ENCODE measurements at places on chromosomes 3 and 15. TPM values are rescaled to one million over a fixed set of nuclear protein-coding genes. Genes with fewer than 3 reads are reported as not detected.

DNA sequence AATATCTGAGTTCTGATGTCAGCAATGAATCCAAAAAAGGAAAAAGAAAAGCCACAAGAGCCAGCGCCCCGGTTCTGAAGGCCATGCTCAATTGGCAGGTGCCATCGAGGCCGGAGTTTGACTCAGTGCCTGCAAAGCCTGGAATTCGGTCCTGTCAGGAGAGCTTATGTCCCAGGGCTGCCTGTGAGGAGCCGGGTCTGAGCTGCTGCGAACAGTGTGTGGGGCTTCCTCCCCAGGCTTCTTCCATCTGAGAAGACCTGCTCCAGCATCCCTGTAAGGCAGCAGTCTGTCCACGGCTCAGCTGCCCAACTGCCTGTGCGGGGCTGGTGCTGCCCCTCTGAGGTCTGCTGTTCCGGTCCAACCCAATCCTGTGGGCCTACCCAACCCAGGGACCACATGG lies 46.1 kb downstream of the ROPN1B start:
- peaks cover 33% of the 10 kb centered on the region for H3K36me3 ChIP-seq
- no peak overlapping the region for H3K4me3 ChIP-seq
- H3K4me1 ChIP-seq, result peaks cover 11% of the 10 kb centered on the region
- no peak overlapping the region for H3K27ac ChIP-seq
- no peaks in the 10 kb centered on the region for H3K27me3 ChIP-seq

DNA sequence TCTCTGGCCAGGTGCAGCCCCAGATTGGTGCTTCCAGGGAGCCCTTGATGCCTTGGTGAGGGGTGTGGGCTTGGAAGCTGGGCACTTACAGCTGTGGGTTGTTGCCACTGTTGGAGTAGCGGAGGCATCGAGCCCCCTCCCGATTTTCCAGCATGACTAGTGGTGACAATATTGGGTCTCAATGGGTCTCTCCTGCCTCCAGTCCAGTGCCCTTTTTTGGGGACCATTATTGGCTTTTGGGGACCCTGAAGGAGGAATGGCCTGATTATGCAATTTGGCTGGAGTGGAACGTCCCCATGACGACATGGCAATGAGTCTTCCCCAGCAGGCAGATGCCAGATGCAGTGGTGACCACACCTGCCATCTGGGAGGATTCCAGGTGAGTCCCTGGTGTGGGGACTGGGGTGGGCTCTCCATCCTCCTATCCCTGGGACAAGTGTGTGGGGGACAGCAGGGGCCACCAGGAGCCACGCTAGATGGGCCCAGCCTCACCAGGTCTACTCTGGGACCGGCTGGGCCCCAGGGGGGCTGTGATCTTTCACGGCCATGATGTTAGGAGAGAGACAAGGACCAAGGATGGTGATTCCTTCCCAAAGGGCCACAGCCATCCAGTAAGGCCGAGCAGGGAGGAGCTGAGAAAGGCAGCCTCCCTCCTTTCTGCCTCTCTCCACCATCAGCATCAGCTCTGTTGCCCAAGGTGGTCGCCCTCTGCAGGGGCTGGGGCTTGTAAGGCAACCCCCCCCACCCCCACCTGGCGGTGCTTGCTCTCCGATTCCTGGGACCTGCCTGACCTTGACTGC lies 196.8 kb downstream of the GOLGA6L6 start:
- no peaks in the 10 kb centered on the region for H3K36me3 ChIP-seq
- no peaks in the 10 kb centered on the region for H3K4me1 ChIP-seq
- H3K27ac ChIP-seq, result no peak overlapping the region
- H3K4me3 ChIP-seq, result no peak overlapping the region

DNA sequence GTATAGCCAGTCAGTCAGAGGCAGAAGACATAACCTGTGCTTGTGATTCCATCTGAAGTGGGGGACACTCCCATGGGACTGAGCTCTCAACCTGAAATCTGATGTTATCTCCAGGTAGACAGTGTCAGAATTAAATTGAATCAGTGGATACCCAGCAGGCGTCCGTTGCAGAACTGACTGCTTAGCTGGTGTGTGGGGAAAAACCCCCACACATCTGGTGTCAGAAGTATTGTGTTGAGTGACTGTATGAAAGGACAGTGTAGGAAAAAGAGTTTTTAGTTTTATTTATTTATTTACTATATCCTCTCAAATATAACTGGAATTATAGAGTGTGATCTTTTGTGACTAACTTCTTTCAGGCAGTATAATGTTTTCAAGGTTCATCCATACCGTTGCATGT lies 10.4 kb downstream of the KPNA4 start:
- DNase-seq, result no peak
- H3K27ac ChIP-seq, result no peak overlapping the region
- H3K4me3 ChIP-seq, result no peak overlapping the region
- no peaks in the 10 kb centered on the region for H3K36me3 ChIP-seq
- peaks cover 8% of the 10 kb centered on the region for H3K4me1 ChIP-seq

DNA sequence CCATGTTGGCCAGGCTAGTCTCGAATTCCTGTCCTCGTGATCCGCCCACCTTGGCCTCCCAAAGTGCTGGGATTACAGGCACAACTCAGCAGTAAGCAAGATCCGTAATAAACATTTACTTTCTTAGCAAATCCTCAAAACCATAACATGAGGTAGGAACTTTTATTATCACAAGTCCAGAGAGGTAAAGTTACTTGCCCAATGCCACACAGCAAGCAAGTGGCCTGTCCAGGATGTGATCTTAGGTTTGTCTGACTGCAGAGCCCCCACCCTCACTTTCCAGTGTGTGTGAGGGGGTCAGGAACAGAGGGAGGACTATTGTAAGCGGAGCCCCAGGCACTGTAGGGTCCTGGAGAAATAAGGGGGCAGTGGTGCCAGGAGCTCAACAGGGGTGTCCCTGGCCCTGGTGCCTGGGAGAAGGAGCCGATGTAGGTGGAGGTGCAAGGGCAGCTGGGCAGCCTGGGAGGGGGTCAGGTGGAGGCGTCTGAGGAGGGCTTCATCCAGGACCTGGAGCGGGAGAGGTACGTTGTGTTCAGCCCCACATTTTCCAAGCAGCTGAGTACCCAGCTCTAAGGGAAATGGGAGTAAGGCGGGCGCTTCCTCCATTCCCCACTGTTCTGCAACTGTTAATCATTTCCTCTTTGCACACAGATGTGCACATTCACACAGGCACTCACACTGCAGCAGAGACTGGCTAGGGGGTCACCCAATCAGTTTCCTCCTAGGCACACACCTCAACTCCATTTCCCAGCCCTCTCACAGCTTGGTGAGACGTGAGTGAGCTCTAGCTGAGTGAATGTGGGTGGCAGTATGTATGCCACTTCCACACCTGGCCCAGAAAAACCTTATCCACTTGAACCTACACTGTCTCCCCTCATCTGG lies 5.9 kb downstream of the RPUSD3 start:
- peaks cover 4% of the 10 kb centered on the region for H3K4me1 ChIP-seq
- peaks cover 71% of the 10 kb centered on the region for H3K36me3 ChIP-seq
- H3K27me3 ChIP-seq, result no peaks in the 10 kb centered on the region
- H3K4me3 ChIP-seq, result no peak overlapping the region
- DNase-seq, result no peak

- H3K27ac ChIP-seq, result no peak overlapping the region
- no peak overlapping the region for H3K4me3 ChIP-seq
- DNase-seq, result no peak
- H3K36me3 ChIP-seq, result no peaks in the 10 kb centered on the region
These were observed 274.6 kb upstream of the ROPN1 start for GRCh38 chr3:124266487-124266886.

GRCh38 chr3:81497572-81498251 lies 263.7 kb downstream of the GBE1 start:
- H3K27ac ChIP-seq, result no peak overlapping the region
- DNase-seq, result no peak
- H3K36me3 ChIP-seq, result no peaks in the 10 kb centered on the region
- H3K4me1 ChIP-seq, result no peaks in the 10 kb centered on the region
- H3K4me3 ChIP-seq, result no peak overlapping the region
- no peaks in the 10 kb centered on the region for H3K27me3 ChIP-seq

The VILL gene
- total RNA-seq, result 13.2 TPM

GRCh38 chr3:125213946-125214542 lies 1.5 kb upstream of the SLC12A8 start:
- DNase-seq, result no peak
- no peak overlapping the region for H3K27ac ChIP-seq
- H3K27me3 ChIP-seq, result peaks cover 26% of the 10 kb centered on the region
- peaks cover 18% of the 10 kb centered on the region for H3K4me1 ChIP-seq
- no peak overlapping the region for H3K4me3 ChIP-seq
- H3K36me3 ChIP-seq, result no peaks in the 10 kb centered on the region

- no peak for DNase-seq
- H3K27ac ChIP-seq, result no peak overlapping the region
- no peaks in the 10 kb centered on the region for H3K27me3 ChIP-seq
- no peak overlapping the region for H3K4me3 ChIP-seq
- H3K4me1 ChIP-seq, result no peaks in the 10 kb centered on the region
- H3K36me3 ChIP-seq, result no peaks in the 10 kb centered on the region
These were observed 683.0 kb downstream of the TBL1XR1 start for GRCh38 chr3:176514297-176514696.
